ENCODE measurements at places on chromosomes 3 and 15.

DNA sequence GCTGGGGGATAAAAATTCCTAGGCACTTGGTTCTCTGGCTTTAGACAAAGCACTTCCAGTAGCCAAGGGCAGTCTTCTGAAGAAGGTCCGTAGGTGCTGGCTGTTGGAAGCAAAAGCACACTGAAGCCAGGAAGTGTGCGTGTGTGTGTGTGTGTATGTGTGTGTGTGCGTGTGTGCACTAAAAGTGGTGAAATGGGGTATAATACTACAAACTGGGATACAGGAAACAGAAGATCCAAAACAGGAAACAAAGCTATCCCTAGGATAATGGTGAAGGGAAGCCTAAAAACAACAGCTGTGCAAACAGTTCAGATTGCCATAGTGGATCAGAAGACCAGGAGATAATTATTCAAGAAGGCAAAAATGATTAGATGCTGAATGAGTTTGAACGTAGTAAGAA lies 103.4 kb downstream of the IL20RB start:
- DNase-seq: no peak

- no peak for DNase-seq
These were observed 15.1 kb downstream of the CSPG4 start for GRCh38 chr15:75697523-75697922.

DNA sequence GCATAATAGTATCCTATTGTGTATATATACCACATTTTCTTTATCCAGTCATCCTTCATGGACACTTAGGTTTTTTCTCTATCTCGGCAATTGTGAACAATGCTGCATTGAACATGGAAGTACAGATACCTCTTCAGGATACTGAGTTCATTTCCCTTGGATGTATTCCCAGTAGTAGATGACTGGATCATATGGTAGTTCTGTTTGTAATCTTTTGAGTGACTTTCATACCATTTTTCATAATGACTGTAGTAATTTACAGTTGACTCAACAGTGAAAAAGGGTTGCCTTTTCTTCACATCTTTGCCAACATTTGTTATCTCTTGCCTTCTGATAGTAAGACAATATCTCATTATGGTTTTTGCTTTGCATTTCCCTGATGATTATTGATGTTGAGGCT lies 21.8 kb downstream of the MYH15 start:
- no peak for DNase-seq

GRCh38 chr15:39787479-39787878 lies 4.8 kb upstream of the FSIP1 start:
- no peak for DNase-seq

DNA sequence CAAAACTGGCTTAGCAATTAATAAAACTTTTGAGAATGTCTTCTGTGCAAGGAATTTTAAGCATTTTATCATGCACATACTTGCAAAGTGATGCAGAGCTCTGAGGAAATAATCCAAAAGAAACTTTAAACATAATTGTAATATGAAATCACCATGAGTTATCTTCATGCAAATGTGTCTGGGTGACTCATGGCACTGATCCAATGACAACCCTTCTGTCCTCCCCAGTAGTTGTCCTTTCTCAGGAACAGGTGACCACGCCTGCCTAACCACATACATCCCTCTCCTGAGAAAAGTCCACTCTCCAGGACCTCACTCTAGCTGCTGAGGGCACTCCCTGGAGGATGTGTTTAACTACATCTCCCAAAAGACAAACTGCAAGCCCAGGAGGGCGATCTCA lies 530.6 kb upstream of the IL12A start:
- DNase-seq: no peak

DNA sequence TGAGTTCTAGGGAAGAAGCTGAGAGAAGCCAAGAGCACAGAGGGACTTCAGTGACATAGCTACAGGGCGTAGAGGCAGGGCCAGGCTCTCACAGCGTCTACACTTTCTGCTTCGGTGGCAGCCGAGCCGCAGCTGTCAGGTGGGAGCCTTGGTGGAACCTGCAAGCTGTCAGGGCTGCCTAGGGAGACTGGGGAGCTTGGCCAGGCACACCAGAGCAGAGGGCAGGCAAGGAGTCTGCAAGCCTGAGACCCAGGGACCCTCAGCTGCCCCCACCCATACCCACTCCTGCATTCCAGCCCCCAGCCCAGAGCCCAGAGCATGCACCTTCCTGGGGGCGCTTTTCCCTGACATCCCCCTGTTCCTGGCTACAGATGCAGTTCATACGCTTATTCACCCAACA lies 13.4 kb upstream of the KLF15 start:
- DNase-seq: peak; percentile 29

- no peak for DNase-seq
These were observed 469.1 kb upstream of the ARHGEF26 start for GRCh38 chr3:153652076-153652475.

- DNase-seq: no peak
These were observed 272.8 kb downstream of the BBX start for GRCh38 chr3:107795514-107796094.

DNA sequence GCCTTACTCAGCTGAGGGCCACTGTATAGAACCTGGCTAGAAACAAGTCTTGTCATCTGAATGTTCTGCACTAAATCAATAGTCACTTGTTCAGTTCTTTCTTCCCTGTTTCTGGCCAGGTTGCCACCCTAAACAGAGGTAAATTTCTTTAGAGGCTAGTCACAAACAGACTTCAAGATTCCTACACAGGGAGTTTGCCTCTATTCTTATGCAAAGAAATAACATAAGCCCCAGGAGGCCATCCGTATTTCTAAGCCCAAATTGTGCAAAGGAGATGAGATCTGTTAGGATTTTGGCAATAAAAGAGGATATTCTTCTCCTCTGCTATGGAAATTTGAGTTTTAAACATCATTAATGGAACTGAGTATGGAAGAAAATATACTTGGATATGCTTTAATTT lies 4.9 kb downstream of the ZIC4 start:
- DNase-seq: no peak

DNA sequence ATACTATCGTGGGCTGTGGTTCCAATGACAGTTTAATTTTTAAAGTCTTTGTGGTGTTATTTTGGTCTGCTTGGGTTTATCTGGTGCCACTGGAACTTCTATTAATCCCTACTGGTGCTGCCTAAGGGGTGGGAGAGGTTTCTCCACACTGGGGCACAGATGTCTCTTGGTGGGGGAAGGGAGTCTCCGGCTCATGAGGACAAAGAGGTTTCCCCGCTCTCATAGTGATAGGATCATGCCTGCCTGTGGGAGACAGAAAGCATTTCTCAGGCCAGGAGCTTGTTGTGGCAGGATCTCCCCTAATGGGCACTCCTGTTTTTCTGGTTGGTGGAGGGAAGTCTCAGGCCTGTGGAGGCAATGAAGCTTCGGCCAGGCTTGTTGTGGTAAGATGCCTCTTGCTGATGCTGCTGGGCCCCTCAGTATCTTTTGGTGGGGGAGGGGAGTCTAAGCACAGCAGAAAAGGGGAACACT lies 84.3 kb upstream of the THRB start:
- DNase-seq: no peak

DNA sequence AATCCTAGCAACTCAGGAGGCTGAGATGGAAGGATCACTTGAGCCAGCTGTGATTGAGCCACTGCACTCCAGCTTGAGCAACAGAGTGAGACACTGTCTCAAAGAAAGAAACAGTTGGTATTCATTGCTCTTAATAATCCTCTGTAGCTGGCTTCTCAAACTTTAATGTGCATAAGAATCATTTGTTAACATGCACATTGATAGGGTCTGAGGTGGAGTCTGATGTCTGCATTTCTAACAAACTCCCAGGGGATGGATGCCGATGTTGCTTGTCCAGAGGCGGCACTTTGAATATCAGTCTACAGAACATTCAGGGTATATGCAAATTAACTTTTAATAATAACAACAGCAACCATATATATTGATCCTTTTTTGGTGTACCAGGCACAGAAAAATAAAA lies 39.9 kb downstream of the NKIRAS1 start:
- DNase-seq: no peak

DNA sequence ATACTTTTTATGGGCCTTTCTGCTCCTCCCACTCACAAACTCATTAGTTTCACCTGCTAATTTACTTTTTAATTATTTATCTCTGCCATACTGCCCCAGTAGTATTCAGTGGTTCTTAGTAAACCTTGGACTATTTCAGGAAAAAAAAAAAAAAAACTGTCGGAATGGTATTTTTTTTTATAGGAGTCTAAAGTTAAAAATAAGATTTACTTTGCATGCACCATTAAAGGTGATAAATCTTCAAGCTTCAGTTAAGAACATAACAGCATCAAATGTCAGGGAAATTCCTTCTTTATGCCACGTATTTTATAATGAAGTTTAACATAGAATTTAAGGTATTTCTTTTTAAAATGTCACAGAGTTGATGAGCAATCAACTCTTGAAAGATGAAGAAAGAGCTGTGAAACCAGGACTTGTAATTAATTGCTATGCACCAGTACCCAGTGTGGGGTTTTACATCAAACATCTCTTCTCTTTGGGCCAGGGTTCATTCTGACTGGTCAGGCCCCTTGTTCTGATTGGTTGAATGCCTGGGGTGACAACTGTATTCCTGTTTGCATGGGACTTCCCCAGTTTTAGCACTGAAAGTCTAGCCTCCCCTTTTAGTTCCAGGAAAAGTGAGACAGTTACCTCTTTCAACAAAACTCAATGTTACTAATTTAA lies 40.3 kb upstream of the PTPRG start:
- DNase-seq: no peak

GRCh38 chr15:31108836-31109235 lies 7.3 kb upstream of the TRPM1 start:
- no peak for DNase-seq
